ENCODE measurements at places on chromosomes 2 and 18.

DNA sequence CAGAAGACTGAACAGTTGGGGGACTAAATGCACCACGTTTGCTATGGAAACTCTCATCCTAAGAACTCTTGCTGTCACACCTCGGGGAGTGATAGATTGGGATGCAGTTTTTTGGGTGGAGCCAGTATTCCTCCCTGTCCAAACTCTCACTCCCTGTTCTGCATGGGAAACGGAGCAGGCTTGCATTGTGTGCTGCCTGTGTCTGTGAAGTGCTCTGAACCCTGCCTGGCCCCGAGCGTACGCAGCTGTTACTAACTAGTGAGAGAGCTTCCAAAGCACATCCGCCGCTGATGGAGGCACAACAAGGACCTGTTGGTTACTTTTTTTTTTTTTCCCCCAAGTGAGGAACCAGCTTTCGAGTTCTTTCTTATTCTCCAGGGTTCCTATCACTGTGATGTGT lies 195.5 kb downstream of the ANAPC1 start:
- no peak for DNase-seq

DNA sequence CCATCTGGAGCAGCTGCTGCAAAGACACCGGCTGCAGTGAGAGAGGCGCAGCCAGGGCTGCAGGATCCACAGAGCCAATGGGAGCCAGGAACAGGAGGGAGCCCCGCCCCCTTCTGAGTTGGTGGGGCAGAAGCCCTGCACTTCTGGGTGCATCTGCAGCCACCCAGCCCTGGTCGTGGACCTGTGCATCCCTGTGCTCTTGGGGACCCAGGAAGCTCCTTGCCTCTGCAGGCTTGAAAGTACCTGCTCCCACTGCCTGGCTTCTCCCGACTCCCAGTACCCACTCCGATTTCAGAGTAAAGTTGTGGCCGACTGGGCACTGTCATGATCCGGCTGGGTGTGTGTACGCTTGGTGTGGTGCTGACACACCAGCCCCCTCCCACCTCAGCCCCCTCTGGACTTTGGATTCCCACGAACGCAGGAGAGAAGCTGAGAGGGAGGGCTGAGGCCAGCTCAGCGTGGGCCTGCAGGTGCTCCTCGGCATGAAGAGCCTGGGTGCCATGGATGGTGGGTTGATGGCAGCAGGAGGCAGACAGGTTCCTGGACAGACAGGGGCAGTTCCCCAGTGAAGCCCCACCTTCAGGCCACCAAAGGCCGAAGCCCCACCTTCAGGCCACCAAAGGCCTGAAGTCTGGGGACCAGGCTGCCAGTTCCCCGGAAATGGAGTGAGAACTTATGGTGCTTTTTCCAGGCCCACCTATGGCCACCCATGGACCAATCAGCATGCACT lies 34.9 kb downstream of the LRRTM4 start:
- no peak for DNase-seq

- DNase-seq: no peak
Measured at GRCh38 chr2:118490330-118490729, 357.1 kb downstream of the EN1 start.

DNA sequence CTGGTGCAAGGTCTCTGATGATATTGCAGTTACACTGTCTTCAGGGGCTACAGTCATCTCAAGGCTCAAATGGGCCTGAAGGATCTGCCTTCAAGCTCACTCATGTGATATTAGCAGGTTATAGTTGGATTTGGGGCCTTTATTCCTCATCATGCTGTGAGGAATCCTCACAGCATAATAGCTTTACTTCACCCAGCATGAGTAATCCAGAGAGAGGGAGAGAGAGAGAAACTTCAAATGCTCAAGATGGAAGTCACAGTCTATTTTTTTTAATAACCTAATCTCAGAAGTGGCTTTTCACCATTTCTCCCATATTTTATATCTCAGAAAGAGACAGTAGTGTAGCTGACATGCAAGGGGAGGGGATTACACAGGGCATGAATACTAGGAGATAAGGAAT lies 658.7 kb downstream of the EPHA4 start:
- DNase-seq: no peak

GRCh38 chr2:113183264-113183663 lies 9.5 kb downstream of the PSD4 start:
- DNase-seq: no peak

All from left cardiac atrium (tissue), 4 donors.